ENCODE measurements at places on chromosomes 6 and 20. TPM values are rescaled to one million over a fixed set of nuclear protein-coding genes. Genes with fewer than 3 reads are reported as not detected.

The BPI gene
- total RNA-seq, result not detected

The CTCFL gene
- total RNA-seq, result not detected

The CEP250 gene
- total RNA-seq, result 21.2 TPM

The TAAR8 gene
- total RNA-seq, result not detected

The RAMACL gene
- total RNA-seq, result 0.23 TPM

The SLC4A11 gene
- 4.0 TPM for total RNA-seq

The R3HDML gene
- 0.52 TPM for total RNA-seq

The TOMM6 gene
- 289 TPM for total RNA-seq

The KCNQ5 gene
- 1.7 TPM for total RNA-seq

The TBXT gene
- total RNA-seq, result not detected

The MYLK2 gene
- 0.61 TPM for total RNA-seq

The CYP24A1 gene
- total RNA-seq, result 292 TPM

The PEX3 gene
- total RNA-seq, result 11.7 TPM

The FERMT1 gene
- total RNA-seq, result 19.4 TPM

The MTRF1L gene
- 15.6 TPM for total RNA-seq

The PRDM13 gene
- 1.1 TPM for total RNA-seq

The XKR7 gene
- total RNA-seq, result not detected

The SLC22A16 gene
- not detected for total RNA-seq

The SOX18 gene
- 2.3 TPM for total RNA-seq

The ARID1B gene
- 14.6 TPM for total RNA-seq

The DEFB110 gene
- not detected for total RNA-seq
